ENCODE measurements at places on chromosomes 2 and 18. TPM values are rescaled to one million over a fixed set of nuclear protein-coding genes. Genes with fewer than 3 reads are reported as not detected.

DNA sequence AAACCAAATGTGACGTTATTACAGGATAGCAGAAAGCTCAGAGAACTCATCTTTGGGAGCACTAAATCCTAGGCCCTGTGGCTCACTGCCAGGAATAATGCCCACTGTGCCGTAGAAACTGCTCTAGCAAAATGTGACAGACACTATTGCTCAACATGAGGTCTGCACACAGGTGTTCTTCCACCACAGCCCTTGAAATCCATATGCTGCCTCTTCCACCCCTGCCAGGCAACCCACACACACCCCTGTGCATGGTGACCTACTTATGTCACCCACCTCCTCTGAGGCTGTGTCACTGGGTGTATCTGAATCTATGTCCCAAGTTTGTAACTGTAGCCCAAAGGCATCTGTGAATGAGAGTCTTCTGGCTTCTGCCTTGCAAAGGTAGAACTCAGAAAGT is 66.1 kb upstream of the MBOAT2 start:
- no peak for DNase-seq

- peak; percentile 34 for DNase-seq
These were observed 82.6 kb upstream of the LYPD1 start for GRCh38 chr2:132752421-132753206.

- DNase-seq: no peak
These were observed at the start of gene GALNT3 for GRCh38 chr2:165793779-165794535. TSS of gene GALNT3 (minus strand) at chr2:165794247. CDS start at chr2:165770700, 23,547 bp downstream.

DNA sequence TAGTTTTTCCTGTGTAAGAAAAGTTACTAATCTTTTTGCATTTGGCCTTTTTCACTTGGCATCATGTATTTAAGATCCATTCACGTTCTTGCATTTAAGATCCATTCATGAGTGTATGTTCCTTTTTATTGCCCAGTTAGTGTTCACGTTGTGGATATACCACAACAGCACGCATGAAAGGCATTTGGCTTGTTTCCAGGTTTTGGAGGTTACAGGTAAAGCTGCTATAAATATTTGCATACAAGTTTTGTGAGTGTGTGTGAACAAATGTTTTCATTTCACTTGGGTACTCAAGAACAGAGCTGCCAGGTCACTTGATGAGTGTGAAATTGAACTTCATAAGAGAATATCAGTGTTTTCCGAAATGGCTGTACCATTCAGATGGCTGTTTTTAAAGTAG is 121.2 kb downstream of the CCBE1 start:
- no peak for DNase-seq

DNA sequence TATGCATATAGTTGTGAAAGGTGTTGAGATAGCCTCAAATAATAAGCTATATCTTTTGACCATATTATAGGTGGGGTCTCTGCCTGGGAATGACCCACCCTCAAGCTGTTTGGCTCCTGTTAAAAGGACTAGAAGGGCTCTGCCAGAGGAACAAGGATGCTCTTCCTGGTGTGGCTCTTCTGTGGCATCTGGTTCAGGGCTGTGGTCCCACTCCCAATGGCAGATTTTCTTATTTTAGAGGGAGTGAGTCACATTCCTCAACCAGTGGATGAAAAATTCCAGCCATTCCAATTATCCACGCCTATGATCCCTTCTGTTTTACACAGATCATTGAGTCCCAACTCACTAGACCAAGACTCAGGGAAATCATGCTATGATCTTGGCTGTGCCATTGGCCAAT is 119.9 kb downstream of the PARD3B start:
- DNase-seq: peak; percentile 73

GRCh38 chr18:23032030-23032582 is 99.0 kb downstream of the RBBP8 start:
- DNase-seq: peak; percentile 87

DNA sequence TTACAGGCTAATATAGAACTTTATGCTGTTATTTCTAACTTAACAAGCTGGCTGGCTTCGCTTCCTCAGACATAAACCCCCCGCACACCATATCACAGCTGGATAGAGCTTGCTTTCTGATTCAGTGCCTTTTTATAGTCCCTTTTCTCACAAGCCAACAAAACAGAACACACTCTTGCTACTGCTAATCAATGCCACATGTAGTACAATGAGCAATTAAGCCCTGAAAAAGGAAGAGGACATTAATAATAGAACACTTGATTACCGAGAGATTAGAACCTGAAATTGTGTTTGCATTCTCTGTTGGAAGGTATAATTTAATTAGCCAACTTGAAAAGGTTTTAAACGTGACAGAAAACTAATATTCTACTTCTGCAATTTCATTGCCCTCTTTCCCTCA is 267.7 kb upstream of the CYRIA start:
- no peak for DNase-seq

DNA sequence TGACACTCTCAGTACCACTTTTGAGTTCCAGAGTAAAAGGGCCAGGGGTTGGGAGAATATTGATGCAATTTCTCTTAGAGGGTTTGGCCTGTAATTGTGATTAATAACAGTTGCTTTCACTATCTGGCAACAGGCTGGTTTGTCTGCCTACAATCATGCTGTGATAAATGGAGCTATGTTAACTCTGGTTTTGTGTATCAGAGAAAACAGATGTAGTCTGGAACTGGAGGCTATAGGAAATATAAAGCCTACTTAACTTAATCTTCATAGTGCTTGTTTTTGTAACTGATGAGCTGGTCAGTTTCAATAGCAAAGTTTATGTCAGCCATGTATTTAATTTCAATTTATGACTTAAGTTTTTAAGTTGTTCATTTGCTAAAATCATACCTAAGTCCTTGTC is 138.0 kb downstream of the AGPS start:
- DNase-seq: no peak

DNA sequence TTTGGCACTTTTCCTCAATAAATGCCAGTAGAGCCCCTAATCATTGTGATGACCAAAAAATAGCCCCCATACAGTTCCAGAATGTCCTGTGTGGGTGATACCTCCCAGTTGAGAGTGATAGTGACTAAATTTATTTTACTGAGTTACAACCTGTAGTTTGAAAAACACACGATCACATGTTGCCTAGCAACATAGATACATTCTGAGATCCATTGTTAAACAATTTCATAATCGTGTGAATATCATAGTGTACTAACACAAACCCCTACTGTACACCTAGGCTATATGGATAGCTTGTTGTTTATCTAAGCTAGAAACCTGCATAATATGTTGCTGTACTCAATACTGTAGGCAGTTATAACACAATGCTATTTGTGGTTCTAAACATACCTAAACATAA is 30.6 kb downstream of the KCMF1 start:
- no peak for DNase-seq

GRCh38 chr18:6476880-6477279 is 62.2 kb upstream of the L3MBTL4 start:
- DNase-seq: no peak

DNA sequence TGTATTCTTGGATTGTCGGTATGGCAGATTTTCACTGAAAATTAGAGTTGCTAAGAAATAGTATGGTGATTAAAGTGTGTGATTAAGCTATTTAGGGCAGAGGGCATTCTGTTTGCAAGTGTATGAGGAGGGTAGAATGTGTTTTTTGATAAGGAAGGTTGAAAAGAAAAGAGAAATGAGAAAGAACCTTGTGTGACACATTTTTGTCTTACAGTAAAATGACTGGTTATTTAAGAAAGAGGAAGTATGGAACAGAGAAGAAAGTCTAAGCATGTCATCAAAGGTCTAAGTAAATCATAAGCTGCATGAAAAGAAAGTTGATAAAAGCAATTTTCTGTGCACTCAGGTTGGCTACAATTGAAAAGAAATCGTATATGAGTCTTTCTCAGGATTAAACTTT is 5.2 kb upstream of the RSAD2 start:
- DNase-seq: no peak

GRCh38 chr2:183495589-183496267 is 371.5 kb downstream of the NUP35 start:
- no peak for DNase-seq

- no peak for DNase-seq
These were observed 70.7 kb downstream of the CABLES1 start for GRCh38 chr18:23205980-23206379.

- peak; percentile 64 for DNase-seq
These were observed 25.7 kb downstream of the MC2R start for GRCh38 chr18:13889671-13890070.

GRCh38 chr2:85444629-85445172 is 26.2 kb downstream of the SH2D6 start:
- DNase-seq: no peak

DNA sequence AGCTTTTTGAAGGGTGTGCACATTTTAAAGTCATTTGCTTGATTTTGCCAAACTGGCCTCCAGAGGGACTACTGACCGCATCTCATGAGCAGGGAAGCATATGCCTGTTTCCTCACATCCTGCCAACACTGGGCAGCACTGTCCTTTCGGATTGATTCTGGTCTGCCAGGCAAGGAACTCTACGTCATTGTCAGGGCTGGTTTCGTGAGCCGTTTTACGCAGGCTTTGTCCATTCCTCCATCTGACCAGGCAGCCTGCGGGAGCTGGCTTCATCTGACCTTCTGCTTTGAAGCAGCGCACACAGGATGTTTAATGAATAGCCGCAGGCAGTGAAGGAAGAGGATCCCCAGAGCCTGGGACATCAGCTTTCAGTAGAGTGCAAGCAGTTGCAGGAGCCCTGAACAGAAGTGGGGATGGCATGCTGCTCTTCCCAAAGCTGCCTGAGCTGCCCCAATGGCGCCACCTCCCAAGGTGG is 46.3 kb upstream of the SEMA4C start:
- no peak for DNase-seq

- DNase-seq: no peak
These were observed 766.2 kb downstream of the MBD2 start for GRCh38 chr18:53458268-53458667.

GRCh38 chr2:99787769-99788382 is 298.1 kb upstream of the REV1 start:
- no peak for DNase-seq

- DNase-seq: peak; percentile 2
These were observed 888.6 kb upstream of the NRXN1 start for GRCh38 chr2:51920509-51920908.

DNA sequence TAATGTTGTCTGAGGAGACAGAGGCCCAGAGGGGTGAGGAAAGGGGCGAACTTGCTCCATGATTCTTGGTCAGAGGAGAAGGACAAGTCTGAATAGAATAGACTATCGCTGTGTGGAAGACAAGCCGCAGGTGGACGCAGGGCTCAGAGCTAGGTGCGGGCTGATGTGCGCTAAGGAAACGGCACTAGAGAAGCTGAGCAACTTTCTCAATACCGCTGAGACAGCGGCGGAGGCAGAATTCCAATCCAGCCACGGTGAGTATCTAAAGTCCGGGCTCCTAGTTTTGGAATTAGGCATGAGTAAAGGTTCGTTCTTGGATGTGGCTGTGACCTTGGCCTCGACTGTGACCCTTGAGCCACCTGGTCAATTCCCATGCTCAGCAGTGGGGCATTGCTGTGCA is 47.8 kb downstream of the CAPN13 start:
- DNase-seq: no peak

- DNase-seq: no peak
These were observed 1378.1 kb upstream of the NXPH2 start for GRCh38 chr2:140158259-140158658.

DNA sequence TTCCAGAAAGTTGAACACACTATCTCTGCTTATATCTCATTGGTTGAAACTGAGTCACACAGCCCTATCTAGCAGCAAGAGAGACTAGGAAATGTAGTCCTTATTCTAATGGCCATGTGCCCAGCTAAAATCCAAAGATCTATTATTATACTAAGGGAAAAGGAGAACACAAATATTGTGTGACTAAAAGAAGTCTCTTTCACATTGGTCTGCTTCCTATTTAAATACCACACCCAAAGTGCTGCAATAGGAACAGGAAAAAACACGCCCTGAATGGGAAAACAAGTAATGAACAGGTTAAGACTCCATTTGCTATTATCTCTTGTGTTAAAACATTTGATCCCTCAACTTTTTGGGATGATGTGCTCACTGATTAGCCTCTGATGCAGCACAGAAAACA is 86.8 kb upstream of the BARD1 start:
- peak; percentile 3 for DNase-seq

DNA sequence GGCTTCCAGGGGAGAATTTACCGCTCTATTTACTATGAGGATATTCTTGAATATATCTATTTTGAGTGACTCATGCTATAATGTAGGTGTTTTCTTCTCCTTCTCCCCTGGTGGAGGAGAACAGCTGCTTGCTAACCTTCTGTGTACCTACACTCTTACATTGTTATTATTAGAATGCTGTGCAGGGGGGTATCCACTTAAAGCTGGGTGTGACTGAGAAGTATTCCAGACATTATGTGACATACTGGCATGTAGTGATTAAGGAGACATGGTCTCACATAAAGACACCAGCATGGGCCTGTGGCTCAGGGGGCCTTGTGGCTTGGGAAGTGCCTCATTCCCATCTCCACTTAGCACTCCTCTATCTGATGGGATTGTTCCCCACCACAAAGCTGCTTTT is 287.9 kb downstream of the PTPRM start:
- DNase-seq: no peak

- no peak for DNase-seq
These were observed 263.4 kb upstream of the MEIS1 start for GRCh38 chr2:66171530-66171929.

The MBD5 gene
- total RNA-seq: 11.4 TPM

The C2orf81 gene
- total RNA-seq: 1.6 TPM

The ZNF396 gene
- total RNA-seq: 1.7 TPM

The IL1F10 gene
- total RNA-seq: not detected

The XDH gene
- total RNA-seq: not detected

The MAB21L4 gene
- not detected for total RNA-seq

The ZAP70 gene
- total RNA-seq: not detected

The PKDCC gene
- total RNA-seq: 4.1 TPM

The CRYGC gene
- total RNA-seq: not detected

The NEURL3 gene
- 1.1 TPM for total RNA-seq

The COLEC11 gene
- 0.10 TPM for total RNA-seq

The BCL11A gene
- not detected for total RNA-seq

The CDK5R2 gene
- total RNA-seq: not detected

The FAM117B gene
- 4.7 TPM for total RNA-seq

The DIPK1C gene
- total RNA-seq: not detected

The TMEM163 gene
- total RNA-seq: not detected

The FBLN7 gene
- 3.0 TPM for total RNA-seq
